SW480 (cell line): ENCODE measurements at places on chromosomes 4 and X.

GRCh38 chr4:24330172-24330571, 254.2 kb downstream of the DHX15 start:
- DNase-seq: no peak

GRCh38 chr4:167176723-167177367, 57.4 kb downstream of the SPOCK3 start:
- DNase-seq: no peak

GRCh38 chr4:169818063-169818679, 60.4 kb upstream of the HPF1 start:
- DNase-seq: peak; percentile 45

DNA sequence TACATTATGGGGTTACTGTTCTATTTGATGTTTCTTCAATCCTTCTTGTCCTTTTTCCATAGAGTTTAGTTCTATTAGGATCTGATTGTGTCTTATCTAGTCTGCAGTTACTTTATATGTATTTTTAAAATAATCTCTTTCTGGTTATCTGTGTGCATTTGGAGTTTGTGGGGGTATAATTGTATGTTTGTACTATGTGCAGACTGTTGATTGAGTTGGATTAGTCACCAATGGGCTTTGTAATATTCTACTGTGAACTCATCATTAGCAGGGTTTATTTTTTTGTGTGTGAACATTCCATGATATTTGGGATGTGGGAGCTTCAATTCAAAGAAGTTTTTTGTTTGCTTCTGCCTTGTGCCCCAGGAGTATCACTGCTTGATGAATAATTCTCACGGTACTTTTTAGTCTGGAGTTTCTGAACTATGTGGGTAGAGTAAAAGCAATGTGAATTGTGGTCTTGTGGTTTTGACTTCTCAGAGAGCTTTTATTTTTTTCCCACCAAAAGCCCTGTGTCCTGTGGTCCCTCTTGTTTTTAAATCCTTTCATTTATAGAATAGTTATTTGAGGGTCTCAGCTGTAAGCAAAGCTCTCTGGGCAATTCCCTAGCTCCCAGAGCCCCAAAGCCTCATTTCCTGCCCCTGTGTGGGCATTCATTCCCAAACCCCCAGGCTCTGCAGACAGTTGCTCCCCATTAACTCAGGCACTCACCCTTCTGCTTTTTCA, 127.8 kb downstream of the PHKA2 start:
- peak; percentile 50 for DNase-seq

DNA sequence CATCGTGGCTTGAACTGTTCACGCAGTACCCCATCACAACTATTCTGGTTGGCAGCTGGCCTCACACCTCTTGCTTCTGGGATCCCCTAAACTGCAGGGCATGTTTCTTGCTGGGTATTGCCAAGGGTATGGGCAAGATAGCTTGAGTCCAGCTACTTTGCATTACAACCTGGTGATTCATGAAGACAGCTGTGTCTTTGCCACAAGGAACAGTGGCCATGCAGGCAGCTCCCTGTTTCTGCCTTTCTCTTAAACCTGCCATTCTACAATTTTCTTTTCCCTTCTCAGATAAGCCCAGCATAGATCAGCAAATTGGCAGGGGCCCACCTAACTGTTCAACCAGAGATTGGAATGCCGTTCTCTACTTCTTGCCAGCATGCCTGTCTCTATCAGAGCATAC, 42.8 kb downstream of the TENM3 start:
- no peak for DNase-seq

DNA sequence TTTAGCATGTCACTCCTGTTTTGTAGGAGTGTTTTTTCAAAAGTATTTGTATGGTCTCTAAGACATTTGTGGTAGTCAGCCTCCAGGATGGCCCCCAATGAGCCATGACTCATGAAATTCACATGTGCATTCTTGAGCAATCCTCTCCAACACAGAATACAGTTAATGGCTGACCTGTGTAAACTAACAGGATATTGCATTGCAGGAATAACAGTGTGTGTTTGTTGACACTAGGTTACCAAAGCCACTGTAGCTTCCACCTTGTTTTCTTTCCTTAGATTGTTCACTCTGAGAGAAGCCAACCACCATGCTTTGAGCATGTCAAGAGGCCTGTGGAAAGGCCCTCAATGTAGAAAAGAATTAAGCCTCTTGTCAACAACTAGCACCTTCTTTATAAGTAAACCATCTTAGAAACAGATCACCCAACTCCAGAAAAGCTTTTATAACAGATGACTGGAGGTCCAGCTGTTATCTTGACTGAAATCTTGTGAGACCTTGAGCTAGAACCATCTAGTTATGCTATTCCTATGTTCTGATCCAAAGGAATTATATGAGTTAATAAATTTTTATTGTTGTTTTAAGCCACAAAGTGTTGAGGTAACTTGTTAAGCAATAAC, 28.5 kb downstream of the TBCK start:
- DNase-seq: peak; percentile 2

GRCh38 chr4:94462572-94462971, 10.8 kb downstream of the PDLIM5 start:
- no peak for DNase-seq
